ENCODE measurements at places on chromosomes 12 and 14. TPM values are rescaled to one million over a fixed set of nuclear protein-coding genes. Genes with fewer than 3 reads are reported as not detected.

The HPD gene
- total RNA-seq: not detected

The G2E3 gene
- total RNA-seq: 38.9 TPM

The PTPRO gene
- total RNA-seq: 2.6 TPM

The HOXC9 gene
- total RNA-seq: not detected

The ST8SIA1 gene
- 0.29 TPM for total RNA-seq

The SCARB1 gene
- 14.6 TPM for total RNA-seq

The CFAP54 gene
- total RNA-seq: 0.18 TPM

The NKX2-1 gene
- total RNA-seq: not detected

The HOXC11 gene
- not detected for total RNA-seq

The LIMA1 gene
- 19.4 TPM for total RNA-seq

The LRTM2 gene
- not detected for total RNA-seq

The DBX2 gene
- not detected for total RNA-seq

The CIROP gene
- total RNA-seq: not detected

The SUPT16H gene
- 136 TPM for total RNA-seq

The SERPINA12 gene
- not detected for total RNA-seq

The GPX2 gene
- not detected for total RNA-seq

The KCNC2 gene
- total RNA-seq: not detected

The EID3 gene
- 7.8 TPM for total RNA-seq

The PNP gene
- 216 TPM for total RNA-seq

The IAPP gene
- not detected for total RNA-seq

The APPL2 gene
- 20.4 TPM for total RNA-seq

The ALDH2 gene
- 0.31 TPM for total RNA-seq

The INSM2 gene
- not detected for total RNA-seq
